AG09309 (cell line): ENCODE measurements at places on chromosomes 6 and 20.

- DNase-seq, result peak; percentile 77
Measured at GRCh38 chr6:71420693-71421328, 132.2 kb downstream of the OGFRL1 start.

- DNase-seq, result no peak
Measured at GRCh38 chr6:83808926-83809325, 44.2 kb upstream of the RIPPLY2 start.

GRCh38 chr20:164618-165017, 7.4 kb downstream of the DEFB127 start:
- DNase-seq, result no peak

DNA sequence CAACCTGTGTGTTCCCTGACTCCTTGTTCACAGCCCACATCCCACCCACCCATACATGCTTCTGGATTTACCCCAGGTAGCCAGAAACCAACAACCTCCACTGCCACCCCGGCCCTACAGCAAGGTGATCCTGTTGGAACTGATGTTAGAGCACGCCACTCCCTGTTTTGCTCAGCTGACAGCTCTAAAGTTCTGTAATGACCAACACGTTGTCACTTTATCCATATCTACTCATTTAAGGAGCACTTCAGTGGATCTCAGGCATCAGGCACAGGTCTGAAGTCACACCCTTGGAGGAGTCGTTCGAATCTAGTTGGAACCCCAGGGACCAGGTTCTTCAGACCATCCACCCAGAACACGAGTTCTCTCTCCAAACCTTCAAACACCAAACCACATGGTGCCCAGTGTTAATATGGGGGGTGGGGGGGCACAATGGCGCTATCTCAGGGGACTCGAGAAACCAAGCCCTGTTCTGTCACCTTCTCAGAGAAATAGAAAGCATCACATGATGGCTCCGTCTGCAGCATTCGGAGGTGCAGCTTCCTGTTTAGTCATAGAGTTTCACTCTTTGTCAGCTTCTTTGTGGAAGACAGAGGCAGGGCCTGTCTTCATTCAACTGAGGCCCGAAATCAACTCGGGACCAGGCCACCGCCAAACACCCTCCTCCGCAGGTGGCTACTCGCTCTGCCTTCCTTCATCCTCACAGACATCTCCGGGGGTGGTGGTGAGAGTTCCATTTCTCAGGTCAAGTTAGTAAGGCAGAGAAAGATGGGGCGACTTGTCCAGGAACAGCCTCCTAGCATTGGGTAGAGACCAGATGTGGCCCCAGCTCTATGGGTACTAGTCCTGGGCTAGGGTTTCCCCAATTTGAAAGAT, 142.2 kb downstream of the NFATC2 start:
- DNase-seq, result no peak
